ENCODE measurements at places on chromosomes 1 and 21.

DNA sequence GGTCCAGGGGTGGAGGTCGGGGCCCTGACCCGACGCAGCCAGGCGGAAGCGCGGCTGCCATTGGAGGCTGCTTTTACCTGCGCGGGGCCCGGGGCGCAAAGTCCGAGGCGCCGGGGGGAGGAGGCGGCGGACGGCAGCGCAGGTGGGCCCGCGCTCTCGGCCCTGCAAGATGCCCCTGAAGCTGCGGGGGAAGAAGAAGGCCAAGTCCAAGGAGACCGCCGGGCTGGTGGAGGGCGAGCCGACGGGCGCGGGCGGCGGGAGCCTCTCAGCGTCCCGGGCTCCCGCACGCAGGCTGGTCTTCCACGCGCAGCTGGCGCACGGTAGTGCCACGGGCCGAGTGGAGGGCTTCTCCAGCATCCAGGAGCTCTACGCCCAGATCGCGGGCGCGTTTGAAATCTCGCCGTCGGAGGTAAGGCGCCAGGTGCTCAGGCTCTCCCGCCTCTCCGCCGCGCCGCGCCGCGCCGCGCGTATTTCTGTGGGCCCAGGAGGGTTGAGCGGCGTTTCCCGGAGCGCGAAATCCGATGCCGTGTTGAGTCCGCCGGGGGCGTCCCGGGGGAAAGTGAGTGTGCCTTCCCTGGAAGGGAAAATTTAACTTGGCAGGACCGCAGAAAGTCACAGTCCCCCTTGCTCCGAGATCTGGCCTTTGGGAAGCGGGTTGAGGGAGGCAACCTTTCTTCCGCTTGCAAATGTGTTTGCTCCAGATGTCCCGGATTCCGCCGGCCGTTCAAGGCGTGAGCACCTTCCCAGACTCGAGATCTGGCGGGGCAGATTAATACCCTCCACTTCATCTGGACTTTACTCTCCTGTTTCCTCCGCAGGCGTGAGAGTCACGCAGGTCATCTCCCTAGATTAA, at the start of gene GIPC2:
GIPC2 (plus strand) TSS at position 41 of the 853 bp plus-strand sequence; CDS start at position 170, 129 bp downstream.
- DNase-seq, result peak; percentile 4

- DNase-seq, result no peak
Measured at GRCh38 chr21:42075686-42076471, 4.8 kb downstream of the UMODL1 start.

DNA sequence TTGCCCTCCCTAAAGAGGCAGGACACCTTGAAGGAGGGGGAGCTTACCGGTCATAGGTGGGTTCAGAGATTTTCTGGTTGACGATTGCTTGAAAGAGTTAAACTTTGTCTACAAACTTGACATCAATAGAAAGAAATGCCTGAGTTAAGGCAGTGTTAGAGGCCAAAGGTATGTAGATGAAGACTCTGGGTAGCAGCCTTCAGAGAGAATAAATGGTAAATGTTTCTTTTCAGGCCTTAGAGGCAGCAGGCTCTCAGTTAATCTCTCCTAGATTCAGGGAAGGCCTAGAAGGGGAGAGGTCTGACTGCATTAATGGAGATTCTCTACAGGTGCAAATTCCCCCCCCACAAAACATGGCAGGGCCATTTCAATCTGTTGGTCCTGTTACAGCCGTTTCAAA, 27.7 kb downstream of the MX1 start:
- no peak for DNase-seq

DNA sequence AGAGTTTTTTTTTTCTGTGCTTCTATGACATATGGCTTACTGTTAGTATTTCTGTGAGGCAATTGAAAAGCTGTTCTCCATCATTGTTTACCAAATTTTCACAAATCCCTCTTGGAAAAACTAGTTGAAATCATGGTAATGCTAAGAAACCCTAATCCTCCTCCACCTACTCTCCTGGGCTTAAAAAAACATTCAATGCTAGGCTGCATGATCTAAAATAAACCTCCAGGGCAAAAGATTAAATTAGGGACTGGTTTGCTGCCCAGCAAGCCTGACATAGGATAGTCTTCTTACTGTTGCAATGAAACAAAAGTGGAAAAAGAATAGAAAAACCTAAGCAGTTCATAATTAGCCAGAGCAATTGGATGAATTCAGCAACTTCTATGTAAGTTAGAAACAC, 16.1 kb downstream of the C1orf52 start:
- DNase-seq, result no peak

- no peak for DNase-seq
Measured at GRCh38 chr1:235976490-235976889, 88.4 kb downstream of the NID1 start.

Data from activated gamma-delta T cell treated with Interleukin-2 at 50 U/mL for 16 hours (primary cell).